ENCODE measurements at places on chromosomes 16 and 17.
A peak's percentile ranks its signal among the peaks of the same experiment; 100 is the strongest.

DNA sequence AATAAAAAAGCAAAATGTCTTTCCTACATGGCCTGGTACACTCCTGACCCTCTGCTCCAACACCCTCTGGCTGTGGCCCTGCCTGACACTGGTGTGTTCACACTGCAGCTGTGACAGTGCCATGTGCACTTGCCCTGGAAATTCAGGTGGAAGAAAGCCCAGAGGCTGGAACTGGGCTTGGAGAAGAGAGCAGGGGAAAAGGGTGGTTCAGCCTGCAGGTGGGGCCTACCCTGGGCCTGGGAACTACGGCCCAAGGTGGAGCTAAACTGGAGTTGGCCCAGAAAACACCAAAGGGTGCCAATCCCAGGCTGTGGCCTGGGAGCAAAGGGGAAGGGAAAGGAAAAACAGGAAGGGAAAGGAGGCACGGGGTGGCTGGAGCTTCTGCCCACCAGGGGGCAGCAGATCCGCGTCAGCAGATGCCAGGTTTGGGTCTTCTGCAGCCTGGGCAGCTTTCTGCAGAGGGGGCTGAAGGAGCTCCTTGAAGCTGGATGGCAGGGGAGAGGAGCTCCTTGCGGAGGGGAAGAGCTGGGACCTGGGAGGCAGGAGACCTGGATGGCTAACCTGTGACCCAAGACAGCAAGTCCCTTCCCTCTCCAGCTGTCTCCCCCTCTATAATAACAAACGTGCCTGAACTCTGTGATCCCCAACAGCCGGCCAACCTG lies 15.4 kb upstream of the CTCF start:
- DNase-seq = peak; percentile 97

DNA sequence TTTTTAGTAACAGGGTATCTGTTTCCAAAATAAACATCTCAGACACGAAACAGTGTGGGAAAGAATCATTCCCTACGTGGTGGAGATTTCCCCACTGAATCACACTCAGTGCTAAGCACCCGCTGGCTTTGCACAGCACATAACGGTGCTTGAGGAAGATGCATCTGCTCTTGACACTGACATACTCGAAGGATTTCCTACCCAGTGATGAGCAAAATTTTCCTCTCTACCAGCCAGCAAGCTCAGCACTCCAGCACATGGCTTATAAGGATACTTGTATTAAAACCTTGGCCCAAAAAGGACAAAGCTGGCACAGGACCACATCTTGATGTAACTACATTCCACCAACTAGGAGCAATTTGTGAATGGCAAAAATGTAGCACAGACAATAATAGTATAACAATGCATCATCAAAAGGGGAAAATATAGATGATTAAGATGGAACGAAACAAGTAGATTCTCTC lies 59.0 kb downstream of the ANKFY1 start:
- DNase-seq = peak; percentile 89

DNA sequence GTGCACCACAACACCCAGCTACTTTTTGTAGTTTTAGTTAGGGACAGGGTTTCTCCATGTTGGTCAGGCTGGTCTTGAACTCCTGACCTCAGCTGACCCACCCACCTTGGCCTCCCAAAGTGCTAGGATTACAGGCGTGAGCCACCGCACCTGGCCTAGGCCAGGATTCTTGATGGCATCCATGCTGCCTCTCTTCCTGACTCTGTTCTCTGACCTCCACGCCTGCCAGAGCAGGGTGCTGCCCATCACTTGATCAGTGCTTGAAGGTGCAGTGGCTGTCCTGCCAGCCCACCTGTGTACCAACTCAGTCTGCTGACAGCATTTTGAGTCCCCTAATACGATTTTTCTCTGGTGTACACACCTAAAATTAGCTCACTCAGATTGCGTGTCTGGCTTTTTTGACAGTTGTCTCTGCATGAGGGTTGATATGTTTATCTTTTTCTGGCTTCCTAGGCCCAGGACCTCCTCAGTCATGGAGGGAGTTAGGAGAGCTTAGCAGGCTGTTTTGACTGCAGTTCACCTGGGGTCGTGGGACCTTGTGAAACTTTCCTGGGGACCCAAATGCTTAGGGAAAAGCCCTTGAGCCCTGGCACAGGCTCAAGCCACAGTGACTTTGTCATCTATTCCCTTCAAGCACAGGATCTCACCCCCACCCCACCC lies 5.9 kb downstream of the HAS3 start:
- DNase-seq = no peak

GRCh38 chr17:59643159-59644140 lies 23.8 kb downstream of the CLTC start:
- peak; percentile 81 for DNase-seq

Data from osteoblast (primary cell).